GDM1 (cell line): ENCODE measurements at places on chromosomes 3 and 15.

DNA sequence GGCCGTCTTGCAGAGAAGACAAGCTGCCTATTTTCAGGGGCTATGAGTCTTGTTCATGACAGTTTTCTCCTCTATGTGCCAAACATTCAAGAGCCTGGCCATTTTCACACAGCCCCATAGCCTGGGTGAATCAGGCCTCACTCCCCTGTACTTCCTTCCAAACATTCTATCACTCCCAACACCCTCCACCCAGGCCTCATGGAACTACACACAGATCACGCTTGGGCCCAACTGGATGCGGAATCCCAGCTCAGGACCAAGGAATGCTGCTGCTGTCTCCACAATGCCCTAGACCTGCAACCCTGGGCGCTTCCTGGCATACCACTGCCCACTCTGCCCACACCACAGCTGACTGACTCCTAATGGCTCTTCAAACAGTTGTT, 39.4 kb upstream of the PCSK6 start:
- DNase-seq, result no peak

- DNase-seq, result no peak
Measured at GRCh38 chr3:46586738-46587246, 20.7 kb upstream of the LRRC2 start.

DNA sequence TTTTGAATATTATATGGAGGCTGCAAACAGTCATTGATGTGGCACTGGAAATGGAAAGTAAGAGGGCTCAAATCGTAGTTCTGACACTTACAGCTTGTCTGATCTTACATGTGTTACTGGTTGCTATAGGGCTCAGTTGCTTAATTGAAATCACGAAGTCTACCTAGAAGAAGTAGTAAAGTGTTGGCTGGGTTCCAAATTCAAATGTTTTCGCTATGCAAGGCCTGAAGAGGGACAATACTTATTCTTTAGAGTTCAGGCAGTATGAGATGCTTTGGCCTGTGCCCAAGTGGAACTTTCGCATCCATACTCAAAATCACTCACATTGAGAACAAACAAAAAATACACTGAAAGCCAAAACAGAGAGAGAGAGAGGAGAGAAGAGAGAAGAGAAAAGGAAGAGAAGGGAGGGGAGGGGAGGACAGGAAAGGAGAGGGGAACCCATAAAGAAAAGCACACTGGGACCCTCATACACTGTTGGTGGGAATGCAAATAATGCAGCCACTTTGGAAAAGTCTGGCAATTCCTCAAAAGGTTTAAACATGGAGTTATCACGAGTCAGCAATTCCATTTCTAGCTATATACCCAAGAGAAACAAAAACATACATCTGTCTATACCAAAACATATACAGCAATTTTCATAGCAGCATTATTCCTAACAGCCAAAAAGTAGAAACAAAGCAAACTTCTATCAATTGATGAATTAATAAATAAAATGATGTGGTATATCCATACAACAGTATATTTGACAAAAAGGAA, 2.9 kb upstream of the FXR1 start:
- no peak for DNase-seq

DNA sequence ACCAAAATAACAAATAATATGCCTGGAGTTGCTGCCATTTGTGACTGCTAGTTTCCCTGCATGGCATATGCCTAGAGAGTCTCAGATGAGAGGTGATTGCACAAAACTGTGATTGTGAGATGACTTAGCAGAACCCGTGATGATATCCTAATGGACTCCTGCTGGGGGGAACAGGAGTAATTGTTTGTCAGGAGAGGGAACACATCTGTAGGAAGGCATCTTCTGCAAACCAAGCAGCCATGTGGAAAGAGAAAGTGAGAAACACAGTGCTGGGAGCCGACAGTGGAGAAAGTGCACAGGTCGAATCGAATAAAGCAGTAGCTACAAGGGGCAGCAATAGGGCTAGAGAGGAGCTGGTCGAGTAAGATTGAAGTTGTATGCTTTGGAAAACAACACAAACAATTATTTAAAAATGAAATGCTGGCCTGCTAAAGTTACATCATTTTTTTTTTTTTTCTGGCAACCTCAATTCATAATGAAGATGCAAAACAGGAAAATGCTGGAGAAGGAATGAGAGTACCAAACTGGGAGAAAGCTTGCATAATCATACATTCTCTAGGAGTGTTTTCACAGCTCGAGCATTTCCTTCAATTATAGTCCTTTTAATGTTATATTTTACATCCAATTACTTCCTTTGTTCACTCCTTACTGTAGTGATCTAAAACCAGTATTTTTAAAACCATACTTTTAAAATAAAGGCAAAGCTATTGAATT, 494.2 kb upstream of the AGTR1 start:
- DNase-seq, result no peak

GRCh38 chr15:39125904-39126303, 455.0 kb upstream of the THBS1 start:
- DNase-seq, result peak; percentile 12

DNA sequence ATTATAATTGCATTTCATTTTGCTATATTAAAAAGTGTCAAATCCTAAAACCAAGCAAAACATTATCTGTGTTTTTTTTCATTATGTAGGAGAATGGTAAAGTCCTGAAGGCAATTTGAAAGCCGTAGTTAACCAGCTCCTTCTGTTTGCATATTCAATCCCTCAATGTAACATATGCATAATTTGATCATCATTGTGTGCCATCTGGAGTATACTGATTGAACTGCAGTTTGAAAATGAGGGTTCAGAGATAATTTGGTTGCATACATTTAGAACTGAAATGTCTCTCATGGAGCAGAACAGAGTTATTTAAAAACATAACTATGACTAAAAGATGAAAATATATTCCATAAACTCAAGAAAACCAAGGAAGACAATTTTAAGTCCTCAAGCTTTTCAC, 518.6 kb downstream of the GBE1 start:
- no peak for DNase-seq

GRCh38 chr15:61327019-61327631, 98.0 kb upstream of the RORA start:
- DNase-seq, result no peak

- no peak for DNase-seq
Measured at GRCh38 chr3:25652921-25653320, 11.8 kb downstream of the TOP2B start.

DNA sequence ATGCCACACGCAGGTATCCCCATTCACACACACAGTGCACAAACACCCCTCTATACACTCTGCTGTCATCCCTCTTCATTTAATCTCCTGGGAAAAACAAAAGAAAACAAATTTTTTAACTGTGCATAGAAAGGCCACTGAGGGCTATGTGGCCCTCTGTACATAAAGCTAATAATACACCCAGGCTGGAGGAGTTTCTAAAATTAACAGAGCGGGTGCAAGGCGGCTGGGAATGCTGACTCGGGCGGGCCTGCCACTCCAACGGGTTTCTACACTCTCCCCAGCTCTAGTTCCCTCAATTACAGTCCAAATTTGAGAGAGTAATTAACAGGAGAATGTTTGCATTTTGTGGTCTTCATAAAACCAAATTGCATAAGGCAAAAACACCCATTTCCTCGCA, 23.1 kb downstream of the HCN4 start:
- DNase-seq, result no peak

GRCh38 chr3:26132942-26133341, 343.1 kb downstream of the OXSM start:
- DNase-seq, result no peak

- DNase-seq, result no peak
Measured at GRCh38 chr3:122533480-122533879, 18.7 kb upstream of the KPNA1 start.

DNA sequence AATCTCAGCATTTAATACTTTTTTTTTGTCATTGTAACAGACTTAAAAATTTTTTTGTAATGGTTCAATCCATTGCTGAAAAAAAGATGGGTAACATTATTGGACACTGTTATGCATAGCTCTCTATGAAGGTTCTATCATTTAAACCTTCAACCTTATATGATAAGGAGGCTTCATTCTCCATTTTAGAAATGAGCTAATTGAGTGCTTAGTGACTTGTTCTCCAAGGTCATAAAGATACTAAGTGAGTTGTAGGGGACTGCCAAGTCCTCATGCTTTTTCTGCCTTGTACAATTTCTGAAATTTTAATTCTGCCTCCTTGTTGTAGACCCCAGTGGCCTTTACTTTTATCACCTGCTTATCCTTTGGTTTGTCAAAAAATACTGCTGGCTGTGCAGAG, 56.7 kb downstream of the MGA start:
- DNase-seq, result no peak

DNA sequence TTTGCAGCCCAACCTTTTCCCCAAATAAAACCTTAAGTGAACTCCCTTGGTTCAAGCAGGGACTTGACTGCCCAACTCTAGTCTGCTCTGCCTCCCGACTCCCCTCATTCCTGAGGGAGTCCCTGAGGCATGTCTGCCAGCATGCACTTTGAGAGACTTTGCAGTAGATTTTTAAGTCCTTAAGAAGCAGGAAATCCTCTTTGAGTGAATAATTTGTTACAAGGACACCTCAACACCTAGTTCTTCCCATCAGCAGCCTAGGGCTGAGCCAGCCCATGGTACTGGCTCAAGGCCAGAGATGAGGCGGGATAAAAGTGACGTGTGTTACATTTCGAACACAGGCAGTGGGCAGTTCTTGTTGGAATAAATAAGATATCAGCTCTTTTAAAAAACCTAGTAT, 204.3 kb upstream of the SLC2A2 start:
- DNase-seq, result no peak

DNA sequence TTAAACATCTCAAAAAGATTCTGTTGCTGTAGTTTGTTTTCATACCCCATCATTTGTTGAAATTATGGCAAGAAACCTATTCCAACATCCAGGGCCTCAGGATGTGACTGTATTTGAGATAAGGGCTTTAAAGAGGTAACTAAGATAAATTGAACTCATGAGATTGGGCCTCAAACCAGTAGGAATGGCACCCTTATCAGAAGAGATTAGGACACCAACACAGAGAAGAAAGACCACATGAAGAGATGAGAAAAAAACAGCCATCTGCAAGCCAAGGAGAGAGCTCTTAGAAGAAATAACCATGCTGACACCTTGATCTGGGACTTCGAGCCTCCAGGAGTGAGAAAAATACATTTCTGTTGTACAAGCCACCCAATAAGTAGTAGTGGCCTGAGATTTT, 157.7 kb downstream of the CGGBP1 start:
- no peak for DNase-seq

GRCh38 chr3:46272028-46272451, 29.8 kb downstream of the CCR3 start:
- DNase-seq, result no peak

DNA sequence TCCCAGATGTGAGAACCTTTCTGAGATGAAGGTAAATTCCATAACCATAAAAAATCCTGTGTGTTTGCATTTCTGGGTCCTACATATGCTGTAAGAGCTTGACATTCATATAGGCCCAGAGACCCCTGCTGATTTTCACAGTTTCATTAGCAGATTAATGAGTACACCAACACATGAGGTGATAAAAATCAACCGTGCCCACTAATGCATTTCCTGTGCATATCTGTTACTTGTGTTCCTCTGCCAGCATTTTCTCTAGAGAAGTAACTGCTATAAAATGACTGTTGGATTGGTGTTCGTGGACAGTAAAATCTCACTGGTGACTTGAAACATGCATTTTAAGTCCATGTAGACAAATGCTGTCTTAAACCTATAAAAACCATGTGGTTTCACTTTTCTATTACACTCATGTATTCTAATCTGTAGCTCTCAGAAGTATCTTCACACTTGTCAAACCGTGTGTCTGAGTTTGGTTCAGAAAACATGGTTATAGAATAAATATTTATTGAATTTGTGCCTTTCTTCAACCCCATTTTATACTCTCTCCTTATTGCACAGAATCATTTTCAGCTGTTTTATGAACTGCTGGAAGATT, 14.6 kb downstream of the MAP2K5 start:
- no peak for DNase-seq

DNA sequence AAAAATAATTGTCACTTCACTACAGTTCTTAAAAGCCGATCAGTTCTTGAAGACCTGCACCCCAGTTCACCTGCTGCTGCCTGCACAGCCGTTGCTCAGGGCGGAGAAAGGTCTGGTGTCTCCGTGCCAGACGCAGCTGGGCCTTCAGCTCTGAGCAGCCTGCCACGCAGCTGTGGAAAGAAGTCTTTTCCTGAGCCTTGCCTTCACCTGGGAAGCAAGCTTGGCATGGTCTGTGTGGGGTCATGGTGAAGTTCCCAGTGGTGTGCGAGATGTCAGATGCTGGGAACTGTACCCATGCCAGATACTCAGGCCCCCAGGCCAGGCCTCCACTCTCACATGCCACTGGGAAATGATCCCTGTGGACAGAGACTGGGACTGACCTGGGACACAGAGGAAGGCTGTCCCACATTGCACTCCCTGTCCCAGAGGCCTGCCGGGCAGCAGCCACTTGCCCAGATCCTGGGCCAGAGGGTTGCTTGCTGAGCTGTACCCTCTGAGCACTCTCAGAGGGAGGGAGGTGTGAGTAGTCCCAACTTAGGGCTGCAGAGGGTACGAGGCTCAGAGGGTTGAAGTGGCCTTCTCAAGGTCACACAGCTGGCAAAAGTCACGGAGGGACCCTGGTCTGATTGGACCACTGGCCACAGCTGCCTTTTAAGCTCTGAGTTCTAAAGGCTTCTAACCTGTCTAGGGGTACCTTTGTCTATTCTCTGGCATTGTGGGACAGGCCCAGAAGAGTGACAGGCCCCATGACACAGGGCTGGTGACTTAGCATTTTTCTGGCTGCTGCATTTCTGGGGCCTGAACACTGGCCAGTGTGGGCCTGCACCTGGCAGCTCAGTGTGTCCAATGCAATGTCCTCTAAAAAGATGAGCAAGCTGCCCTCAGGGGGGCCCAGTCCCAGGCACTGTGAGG, 55.4 kb downstream of the KLF13 start:
- DNase-seq, result no peak

GRCh38 chr3:104696470-104696869, 670.2 kb upstream of the ALCAM start:
- no peak for DNase-seq

DNA sequence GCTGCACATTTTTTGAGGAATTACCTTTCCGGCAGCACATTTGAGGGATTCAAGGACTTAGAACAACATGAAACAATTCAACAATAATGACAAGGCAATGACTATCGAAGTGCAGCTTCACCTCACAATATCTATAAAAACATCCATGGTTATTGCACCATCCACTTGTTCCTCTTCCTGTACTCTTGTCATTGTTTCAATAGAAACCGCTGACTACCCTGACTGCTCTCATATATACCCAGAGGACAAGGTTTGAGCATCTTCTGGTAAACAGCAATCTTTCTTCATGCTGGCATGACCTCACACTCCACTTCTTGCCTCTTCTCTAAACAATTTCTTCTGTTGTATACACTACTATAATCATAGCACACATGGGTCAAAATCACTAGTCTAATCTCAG, 864.9 kb downstream of the FHIT start:
- no peak for DNase-seq
